NCI-H524 (cell line): ENCODE measurements at places on chromosomes 2 and 18.
A peak's percentile ranks its signal among the peaks of the same experiment; 100 is the strongest.

DNA sequence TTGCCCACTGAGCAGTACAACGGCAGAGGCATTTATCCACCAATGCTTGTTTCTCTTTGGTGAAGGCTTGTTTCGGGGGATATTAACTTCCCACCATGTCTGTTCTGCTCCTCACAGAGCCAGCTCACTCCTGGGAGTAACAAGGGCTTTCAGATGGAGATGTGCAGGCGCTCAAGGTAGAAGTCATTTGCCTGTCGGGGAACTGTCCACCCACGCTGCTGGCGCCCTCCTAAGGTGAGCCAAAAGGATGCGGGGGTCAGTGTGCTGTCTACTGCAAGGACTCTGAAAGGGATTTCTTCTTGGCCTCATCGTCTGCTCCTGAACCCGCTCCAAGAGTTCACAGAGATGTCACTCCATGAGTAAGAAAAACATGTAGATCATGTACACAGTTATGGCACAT lies 57.0 kb upstream of the CYRIA start:
- no peak for DNase-seq

GRCh38 chr2:98822301-98823164 lies 91.6 kb upstream of the MGAT4A start:
- DNase-seq: no peak

- DNase-seq: peak; percentile 91
Observed at GRCh38 chr18:23994361-23994902, 20.1 kb upstream of the TTC39C start.

- no peak for DNase-seq
Observed at GRCh38 chr2:148746973-148747372, 102.4 kb downstream of the EPC2 start.

DNA sequence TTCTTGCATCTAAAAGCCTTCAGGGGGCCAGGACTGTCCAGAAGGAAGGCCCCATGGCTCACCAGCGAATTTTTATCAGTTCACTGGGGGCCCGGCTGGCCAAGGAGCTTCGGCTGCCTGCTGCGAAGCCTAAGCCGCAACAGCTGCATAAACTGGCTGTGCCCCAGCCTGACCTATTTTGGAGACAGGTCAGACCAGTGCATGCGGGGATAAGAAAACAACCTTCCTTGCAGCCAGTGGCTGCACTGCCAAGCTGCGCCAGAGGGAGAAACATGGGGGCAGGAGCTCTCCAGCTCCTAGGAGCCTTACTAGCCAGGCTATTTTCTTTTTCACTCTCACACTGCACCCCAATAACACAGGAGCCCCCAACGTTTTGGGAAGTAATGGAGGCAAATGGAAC lies 15.2 kb downstream of the PAX3 start:
- no peak for DNase-seq

- DNase-seq: no peak
Observed at GRCh38 chr2:33289961-33290360, 186.5 kb upstream of the RASGRP3 start.

GRCh38 chr2:132462236-132462635 lies 45.6 kb downstream of the GPR39 start:
- no peak for DNase-seq

DNA sequence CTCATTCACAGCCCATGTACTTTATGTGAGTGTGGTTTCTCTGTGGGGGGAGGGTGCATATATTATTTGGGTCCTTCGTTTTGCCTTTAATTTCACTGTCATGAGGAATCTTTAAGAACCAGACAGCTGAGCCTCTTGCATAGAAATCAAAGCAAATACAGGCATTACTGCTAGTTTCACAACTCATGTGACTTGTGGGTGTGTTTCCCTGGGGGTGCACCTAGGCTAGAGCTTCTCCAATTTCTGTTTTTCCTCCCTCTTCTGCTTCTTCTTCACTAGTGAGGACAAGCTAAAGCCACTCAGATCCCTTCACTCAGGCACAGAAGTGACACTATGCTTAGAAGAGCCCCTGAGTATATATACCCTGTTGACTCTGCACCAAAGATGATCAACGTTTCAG lies 131.4 kb downstream of the ACOXL start:
- no peak for DNase-seq

DNA sequence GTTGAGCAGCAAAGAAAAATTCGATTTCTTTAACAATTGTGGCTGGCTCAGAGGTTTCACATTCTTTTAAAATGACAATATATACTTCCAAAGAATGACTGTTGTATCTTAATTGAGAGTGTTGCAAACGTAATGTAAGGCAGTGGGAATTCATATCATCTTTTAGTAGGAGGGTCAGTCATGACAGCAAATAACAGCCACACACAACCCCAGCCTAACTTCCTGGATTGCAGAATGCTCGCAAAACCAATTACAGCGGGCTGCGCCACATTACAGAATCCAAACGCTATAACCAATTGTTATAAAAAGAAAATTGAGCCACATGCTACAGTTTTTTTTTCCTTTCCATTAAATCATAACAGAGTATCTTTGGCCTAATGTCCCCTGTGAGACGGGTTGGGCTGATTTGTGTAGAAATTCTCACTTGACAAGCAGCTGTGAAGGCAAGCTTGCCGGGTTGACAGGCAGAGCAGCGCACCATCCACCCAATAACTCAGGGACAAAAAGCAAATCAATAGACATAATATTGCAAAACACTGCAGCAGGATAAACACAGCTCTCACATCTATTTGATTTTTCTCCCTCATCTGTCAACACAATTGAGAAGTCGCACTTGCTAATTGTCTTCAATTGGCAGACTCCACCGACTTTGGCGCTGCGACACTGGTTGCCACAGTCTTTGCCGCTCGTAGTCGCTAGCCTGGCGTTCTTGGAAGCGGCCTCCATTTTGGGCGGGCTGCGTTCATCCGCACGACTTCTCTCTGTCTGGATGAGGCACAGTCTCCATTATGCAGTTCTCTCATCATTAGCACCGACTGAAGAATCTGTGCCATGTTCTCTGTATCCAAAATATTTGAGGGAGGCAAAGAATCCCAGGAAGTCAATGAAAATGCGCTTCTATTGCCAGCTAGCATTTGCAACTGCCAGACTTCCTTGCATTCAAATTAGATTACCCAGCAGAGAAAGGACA lies 95.0 kb upstream of the CCDC68 start:
- DNase-seq: no peak

DNA sequence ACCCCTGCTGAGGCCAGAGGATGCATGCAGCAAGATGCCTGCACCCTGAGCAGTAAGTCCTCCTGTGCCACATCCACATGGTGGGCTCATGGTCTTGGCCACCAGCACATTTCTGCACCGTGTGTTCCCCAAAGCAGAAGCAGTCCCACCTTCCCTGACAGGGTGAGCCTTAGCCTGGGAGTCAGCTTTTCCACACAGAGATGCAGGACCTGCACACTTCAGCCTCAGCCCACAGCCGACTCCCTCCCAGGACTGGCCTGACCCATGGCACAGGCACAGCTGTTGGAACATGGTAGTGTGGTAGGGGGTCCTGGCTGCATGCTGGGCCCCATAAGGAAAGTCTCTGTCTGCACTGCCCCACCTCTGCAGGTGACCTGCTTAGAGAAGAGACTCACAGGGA lies 5.0 kb downstream of the SNED1 start:
- no peak for DNase-seq

- no peak for DNase-seq
Observed at GRCh38 chr2:40440835-40441234, 11.1 kb downstream of the SLC8A1 start.

DNA sequence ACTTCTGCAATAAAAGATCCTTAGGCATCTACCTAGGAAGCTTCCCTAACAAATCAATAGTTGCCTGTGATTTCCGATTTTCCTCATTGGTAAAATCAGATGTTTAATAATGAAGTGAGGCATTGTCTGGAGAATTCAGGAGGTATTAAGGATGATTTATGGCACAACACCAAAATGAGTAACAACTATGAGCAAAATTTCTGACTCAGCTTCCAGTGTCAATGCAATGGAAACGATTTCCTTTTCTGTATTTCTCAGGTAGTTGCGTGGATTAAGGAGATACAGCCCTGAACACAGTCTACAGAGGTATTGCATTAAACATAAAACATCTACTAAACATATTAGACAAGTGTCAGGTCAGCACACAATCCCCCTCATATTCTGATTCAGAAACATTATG lies 99.5 kb downstream of the EPB41L3 start:
- no peak for DNase-seq

DNA sequence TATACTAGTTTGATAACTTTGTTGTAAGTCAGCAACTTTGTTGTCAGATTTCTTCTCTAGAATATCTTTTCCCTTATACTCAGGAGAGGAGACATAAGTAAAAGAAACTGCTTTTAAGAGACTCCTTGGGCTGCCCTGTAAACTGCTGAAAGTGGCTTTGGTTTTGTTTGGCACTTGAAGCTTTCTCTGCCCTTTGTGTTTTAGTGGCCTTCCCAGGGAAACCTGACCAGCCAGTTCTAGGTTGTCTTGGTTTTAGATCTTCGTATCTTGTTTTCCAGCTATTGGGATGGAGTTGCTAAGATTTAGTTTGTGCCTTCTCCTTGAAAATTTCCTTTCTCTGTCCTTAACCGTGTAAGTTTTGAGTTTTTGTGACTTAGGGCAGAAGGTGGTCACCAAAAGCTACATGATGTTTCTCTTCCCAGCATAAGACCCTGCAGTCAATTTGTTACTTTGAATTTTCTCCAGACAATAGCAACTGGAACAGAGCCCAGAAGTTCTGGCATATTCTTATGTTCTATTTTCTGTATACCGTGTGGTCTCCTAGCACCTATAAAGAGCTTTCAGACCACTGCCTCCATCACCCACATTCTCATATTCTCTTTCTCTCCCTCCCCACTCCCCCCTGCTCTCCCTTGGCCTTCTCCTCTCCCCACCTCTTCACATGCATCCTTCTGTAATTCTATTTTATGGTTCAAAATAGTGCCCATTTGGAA lies 81.1 kb downstream of the BOLA3 start:
- no peak for DNase-seq

- DNase-seq: no peak
Observed at GRCh38 chr2:35591886-35592285, 763.7 kb upstream of the CRIM1 start.

- no peak for DNase-seq
Observed at GRCh38 chr2:217950401-217950871, 52.4 kb downstream of the TNS1 start.

DNA sequence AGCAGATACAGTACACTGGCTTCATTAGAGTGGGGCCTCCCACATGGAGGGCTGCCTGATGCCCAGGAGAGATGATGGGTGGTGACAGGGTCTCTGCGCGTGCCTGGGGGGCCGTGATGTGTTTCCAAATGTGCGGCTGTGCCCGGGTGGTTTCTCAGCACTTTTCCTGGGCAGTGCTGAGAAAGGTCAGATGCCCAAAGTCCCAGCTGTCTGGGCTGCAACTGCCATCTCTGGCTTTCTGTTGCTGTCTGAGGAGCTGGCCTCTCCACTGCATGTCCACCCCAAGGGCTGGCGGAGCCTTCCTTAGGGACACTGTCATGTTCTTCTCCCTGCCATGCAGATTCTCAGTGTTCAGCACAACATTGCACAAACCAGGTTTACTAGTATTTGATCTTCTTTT lies 62.7 kb upstream of the NFATC1 start:
- DNase-seq: no peak

DNA sequence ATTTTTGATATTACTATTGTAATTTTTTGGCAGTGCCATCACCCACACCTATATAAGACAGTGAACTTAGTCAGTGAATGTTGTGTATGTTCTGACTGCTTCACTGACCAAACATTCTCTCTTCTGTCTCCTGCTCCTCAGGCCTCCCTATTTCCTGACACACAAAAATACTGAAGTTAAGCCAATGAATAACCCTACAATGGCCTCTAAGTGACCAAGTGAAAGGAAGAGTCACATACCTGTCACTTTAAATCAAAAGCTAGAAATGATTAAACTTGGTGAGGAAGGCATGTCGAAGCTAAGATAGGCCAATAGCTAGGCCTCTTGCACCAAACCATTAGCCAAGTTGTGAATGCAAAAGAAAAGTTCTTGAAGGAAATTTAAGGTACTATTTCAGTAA lies 151.9 kb downstream of the RND3 start:
- no peak for DNase-seq

GRCh38 chr2:39455826-39456225 lies 18.7 kb upstream of the MAP4K3 start:
- no peak for DNase-seq

- DNase-seq: peak; percentile 28
Observed at GRCh38 chr2:10264506-10265328, 38.0 kb upstream of the HPCAL1 start.

GRCh38 chr2:219204425-219205164 lies 2.0 kb upstream of the ZFAND2B start:
- DNase-seq: no peak

DNA sequence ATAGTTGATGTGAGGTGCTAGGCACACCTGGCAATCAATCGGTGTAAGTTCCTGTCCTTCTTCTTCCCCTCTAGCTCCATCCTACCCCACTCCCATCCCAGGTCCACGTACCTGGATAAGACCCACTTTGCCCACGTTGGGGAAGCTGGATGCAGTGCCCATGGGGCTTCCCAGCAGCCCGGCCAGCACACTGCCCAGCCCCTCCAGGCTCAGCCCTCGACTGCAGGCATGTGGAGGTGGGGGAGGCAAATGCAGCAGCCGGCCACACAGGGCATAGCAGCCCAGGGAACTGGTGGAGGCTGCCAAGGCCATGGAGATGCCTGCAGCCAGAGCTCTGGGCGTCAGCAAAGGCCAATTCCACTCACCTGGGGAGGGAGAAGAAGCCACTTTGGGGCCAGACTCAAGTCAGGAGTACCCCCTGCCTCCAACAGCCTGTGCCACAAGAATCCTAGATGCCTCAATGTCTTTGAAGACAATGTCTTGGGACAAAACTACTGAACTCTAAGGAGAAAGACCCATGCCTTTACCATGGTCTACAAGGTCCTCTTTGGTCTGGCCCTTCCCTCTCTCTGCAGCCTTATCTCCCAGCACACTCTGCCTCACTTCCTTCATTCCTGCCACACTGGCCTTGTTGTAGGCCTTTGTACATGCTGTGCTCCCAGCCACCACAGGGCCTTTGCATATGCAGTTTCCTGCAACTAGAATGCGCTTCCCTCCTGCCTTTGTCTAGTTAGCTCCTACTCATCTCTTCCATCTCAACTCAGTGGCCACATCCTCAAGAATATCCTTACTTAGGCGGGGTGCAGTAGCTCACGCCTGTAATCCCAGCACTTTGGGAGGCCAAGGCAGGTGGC lies 4.5 kb downstream of the SLC23A3 start:
- no peak for DNase-seq

GRCh38 chr2:175815537-175815936 lies 186.5 kb downstream of the LNPK start:
- DNase-seq: no peak

DNA sequence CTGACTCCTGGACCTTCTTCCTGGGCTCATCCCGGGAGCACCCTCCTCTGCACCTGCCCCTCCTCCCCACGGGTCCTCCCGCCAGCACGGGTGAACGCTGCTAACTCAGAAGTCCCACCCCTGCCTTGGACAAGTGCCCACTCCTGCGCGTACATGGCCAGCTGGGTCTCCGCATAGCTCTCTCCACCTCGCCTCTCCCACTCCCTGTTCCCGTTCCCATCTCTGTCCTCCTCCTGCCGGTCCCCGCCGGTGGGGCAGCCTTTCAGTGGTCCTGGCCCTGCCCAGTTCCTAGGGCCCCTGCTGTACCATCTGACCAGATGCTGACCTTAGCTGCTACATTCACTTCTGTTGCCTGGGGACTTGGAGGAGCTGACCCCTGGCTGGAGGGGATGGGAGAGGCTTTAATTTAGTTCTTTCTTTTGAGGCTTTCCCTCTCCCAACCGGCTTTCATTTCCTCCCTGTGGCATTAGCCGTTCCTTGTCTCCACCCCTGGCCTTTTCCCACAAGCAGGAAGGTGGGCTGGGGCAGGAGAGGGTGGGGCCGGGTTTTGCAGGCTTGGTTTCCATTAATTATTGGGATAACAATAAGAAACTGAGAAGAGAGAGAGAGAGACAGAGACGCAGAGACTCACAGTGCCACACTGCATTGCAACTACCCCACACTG lies 136.1 kb downstream of the SH3BP4 start:
- DNase-seq: no peak

GRCh38 chr2:219086196-219086595 lies 25.5 kb upstream of the IHH start:
- DNase-seq: no peak
